ENCODE measurements at places on chromosomes 5 and 9.

GRCh38 chr5:96209829-96210228 is 223.2 kb downstream of the PCSK1 start:
- no peak for DNase-seq

DNA sequence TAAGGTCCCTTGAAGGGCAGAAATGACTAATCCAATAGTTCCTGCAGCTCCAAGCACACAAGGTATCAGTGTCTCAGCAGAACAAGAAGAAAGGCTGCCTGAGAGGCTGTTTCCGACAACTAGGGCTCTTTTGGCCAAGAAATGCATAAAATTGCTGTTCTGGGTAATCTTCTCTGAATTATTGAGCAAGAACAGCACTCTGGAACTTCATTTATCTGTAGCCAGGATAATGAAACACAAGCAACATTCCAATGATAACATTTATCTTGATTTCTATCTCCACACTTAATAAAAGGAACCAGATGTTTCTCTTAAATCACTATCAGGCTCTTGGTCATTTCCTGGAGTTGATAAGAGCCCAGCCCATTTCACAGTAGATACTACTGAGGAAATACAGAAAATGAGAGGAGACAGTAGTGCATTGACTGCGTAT is 17.0 kb upstream of the AUH start:
- DNase-seq: no peak

DNA sequence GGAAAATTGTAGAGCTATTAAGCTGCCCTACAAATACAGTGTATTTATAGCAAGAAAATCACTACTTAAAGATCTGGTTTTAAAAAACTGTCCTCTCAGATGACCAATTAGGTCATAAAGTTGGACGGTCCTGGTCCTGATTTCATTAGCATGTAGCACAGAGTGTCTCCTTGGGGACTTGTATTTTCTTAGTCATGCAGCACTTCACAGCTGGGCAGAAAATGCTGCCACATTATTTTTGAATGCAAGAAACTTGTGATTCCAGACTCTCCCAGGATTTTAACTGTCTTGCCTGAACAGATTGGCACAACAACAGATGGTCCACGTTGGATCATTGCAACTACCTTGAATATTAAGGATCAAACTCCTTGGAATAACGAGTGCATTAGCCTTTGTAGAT is 348.1 kb upstream of the SGCD start:
- DNase-seq: no peak

- no peak for DNase-seq
These were observed 835 bp downstream of the SRA1 start for GRCh38 chr5:140556438-140556837.

DNA sequence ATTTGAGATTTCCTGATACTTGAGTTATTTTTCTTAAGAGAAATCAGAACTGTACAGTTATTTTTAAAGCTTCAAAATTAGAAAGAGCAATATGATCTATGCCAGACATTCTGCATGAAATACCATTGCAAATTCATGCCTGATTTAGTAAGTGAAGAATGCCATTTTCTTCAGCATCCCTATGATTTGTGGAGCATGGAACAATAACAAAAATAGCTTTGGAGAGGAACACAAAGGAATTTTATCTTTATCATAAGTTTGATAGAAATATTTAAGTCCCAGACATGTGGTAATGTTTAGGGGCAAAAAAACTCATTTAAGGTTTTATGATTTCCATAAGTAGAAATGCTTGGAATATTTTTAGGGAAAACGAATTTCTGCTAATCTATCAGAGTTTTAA is 1863.4 kb downstream of the EFNA5 start:
- DNase-seq: no peak

- no peak for DNase-seq
These were observed 32.7 kb upstream of the DMRTA1 start for GRCh38 chr9:22413884-22414283.

GRCh38 chr9:109264877-109265587 is 55.8 kb downstream of the EPB41L4B start:
- DNase-seq: no peak

- no peak for DNase-seq
These were observed 586.7 kb upstream of the TUSC1 start for GRCh38 chr9:26264709-26265601.

GRCh38 chr5:36017622-36018021 is 26.4 kb upstream of the UGT3A1 start:
- no peak for DNase-seq

- DNase-seq: no peak
These were observed 28.7 kb upstream of the SNX24 start for GRCh38 chr5:122816756-122817155.

DNA sequence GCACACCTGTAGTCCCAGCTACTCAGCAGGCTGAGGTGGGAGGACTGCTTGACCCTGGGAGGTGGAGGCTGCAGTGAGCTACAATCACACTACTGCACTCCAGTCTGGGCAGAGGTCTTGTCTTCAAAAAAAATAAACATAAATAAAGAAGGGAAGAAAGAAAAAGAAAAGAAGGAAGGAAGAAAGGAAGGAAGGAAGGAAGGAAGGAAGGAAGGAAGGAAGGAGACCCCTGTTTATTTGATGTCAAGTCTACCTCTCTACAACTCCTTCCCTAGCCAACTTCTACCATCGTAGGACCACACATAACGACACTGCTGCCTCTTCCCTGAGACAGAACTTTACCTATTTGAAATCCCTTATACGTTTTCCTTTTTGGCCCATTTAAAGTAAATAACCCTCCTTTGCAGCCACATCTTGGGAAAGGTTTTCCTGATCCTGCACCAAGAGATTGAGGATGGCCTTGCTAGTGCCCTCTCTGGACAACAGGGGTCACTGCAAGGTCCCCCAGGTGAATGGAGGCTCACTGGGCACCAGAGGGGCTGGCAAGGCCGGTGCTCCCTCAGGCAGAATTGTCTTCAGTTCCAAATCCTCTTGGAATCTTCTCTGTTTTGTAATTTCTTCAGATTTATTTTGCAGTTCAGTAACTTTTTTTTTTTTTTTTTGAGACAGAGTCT is 10.5 kb downstream of the RPS14 start:
- DNase-seq: no peak

DNA sequence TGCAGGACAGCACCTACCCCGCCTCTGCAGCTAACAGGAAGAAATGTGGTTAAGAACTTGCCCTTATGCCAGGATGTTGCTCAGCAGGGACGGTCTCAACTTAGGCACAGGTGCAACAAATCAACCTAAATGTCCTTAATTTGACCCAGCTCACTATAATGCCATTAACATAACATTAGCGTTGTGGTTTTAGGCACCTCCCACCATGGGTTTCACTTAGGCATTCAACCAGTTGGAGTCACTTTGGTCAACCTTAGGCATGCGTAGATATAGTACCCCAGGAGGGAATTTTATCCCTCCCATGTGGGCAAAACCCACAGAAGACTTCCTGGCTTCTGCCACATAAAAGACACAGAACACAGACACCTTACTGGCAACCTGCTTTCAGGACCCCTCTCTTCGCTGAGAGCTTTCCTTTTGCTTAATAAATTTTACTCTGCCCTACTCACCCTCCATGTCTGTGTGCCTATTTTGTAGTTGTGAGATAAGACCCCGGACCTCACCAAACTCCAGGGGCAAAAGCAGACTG is 8.7 kb upstream of the ERAP1 start:
- no peak for DNase-seq

DNA sequence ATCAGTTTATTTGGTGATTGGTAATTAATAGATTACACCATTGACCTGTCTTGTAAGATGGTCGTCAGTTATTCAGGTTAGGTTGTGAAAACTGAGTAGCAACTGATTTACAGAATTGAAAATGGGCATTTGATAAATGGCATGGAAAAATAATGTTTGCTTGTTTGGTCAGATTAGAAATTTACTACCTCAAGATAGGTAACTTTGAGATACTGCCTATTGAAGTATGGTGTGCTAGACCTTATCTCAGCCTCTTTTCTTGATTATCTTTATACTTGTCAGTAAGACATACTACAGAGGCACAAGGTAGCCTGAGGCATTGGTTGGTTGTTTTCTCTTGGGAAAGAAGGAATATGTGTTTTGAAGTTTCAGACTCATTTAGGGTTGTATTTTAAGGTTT is 174.5 kb downstream of the XRCC4 start:
- DNase-seq: no peak

- DNase-seq: no peak
These were observed 118.0 kb upstream of the OTULINL start for GRCh38 chr5:14463629-14464028.

DNA sequence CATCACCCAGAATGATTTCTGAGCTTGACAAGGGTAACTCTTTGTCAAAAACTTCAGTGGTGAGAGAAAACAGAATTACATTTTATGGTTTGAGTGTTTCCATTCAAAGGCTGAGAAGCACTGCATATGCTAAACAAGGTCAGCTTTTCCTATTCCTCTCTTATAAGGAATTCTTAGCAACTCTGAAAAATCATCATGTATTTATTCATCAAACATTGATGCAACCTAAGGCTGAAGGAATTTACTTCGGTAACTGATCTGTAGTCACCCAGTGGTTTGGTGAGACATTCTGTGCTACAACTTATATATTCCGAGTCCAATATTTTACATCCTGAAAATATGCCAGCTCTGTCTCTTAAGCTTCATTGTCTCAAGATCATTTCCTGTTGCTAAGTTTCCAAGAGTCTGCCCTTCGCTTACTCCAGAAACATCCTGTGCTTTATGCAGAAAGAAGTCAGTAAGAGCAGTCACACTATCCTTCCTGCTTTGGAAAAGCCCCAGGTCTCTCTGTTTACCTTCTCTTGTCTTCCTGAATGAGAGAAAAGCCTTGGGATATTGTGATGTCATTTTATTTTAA is 176.6 kb upstream of the TBCA start:
- no peak for DNase-seq

- no peak for DNase-seq
These were observed 10.6 kb upstream of the QSOX2 start for GRCh38 chr9:136255896-136256890.

DNA sequence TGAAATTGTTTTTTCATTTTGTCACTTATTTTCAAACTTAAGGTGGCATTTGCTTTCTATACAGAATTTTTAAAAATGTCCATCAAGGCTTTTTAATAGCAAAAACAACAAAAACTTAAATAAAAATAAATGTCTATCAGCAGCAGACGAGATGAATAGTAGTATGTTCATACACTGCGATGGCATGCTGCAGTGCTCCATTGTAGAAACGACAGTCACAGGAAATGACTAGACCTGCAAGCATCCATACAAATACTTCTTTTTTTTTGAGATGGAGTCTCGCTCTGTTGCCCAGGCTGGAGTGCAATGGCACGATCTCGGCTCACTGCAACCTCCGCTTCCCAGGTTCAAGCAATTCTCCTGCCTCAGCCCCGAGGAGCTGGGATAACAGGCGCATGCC is 41.4 kb downstream of the COL23A1 start:
- DNase-seq: no peak

DNA sequence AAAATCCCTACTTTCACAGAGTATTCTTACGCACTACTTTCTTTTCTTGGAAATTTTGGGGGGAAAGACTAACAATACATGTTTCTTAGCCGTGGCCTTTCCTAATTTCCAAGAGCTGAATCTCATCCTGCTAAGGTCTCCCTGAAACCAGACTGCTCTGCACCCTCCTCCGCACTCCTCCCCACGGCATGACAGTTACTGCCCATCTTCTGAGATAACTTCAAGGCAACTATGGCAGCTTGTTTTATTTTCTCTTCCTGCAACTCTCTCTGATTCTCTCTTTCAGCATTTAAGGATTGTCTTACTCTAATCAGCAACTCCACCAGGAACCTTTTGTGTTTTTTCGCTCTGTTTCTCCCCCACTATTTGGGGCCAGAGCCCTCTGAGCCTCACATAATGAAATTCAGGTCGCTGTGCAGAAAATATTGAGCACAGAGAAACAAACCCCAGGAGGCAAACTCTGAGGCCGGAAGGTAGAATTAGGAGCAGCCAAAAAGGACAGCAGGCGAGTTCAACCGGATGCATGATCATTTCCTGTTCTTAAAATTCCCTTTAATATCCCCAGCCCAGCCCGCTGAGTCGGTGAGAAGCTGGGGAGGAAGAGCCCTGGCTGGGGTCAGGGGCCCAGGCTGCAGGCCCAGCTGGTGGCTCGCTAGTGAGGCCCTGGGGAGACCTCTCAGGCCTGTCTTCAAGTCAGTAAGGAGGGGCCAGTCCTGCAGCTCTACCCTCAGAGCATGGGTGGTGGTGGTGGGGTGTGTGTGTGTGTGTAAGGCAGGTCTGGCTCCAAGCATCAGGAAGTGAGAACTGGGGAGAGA is 213.6 kb upstream of the S1PR3 start:
- DNase-seq: no peak

GRCh38 chr9:14293801-14294200 is 20.1 kb downstream of the NFIB start:
- DNase-seq: no peak

GRCh38 chr9:122695696-122696095 is 20.8 kb downstream of the OR1L3 start:
- no peak for DNase-seq

DNA sequence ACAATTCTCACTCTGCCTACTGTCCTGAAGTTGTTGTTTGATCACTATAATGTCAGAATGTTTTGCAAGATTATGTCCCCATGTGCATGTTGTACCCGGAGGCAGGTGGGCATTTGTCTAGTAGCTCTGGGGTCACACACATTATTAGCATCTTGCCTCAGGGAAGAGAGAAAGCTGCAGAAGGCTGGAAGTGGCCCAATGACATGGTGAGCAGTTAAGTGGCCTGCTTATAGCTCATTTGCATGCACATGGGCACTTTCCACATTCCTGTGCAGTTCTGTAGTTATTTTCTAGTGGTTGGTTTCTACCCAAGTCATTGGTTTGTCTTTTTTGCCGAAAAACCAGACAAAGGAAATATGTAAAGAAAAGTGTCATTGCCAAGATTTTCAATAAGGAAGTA is 80.9 kb downstream of the MAP1B start:
- DNase-seq: no peak

DNA sequence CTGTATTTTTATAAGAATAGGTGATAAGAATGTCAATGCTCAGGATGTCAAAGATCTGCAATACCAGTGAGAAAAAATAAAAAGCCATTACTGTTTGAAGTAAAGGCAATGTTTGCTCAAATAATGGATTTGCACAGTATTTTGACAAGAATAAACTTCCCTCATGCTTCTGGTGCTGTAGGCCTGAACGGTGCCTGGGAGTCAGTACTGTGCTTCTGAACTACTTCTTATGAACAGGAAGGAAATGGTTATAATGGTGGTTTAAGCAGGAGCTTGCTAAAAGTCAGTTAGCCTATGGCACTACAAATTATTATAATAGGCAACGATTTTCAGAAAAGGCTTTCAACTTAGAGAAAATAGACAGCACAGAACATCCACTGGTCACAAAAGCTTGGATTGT is 548.3 kb upstream of the CDH18 start:
- no peak for DNase-seq

DNA sequence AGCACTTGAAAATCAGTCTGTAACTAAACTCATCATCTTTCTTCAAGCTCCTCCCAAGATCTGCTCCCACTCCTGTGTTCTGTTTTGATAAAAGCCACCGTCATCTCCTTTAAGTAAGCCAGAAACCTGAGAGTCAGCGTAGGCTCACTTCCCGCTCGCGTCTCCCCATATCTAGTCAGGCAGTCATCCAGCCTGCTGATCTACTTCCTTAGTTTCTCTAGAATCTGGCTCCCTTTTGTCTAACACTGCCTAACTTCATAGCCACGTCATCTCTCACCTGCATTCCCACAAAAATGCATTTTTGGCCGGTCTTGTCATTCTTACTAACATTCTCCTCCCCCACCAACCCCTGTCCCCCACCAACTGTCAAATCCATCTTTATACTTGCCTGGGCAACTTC is 3.0 kb upstream of the TJP2 start:
- DNase-seq: no peak

Data from DMS79 (cell line).